ENCODE measurements at places on chromosomes 7 and 10.
A peak's percentile ranks its signal among the peaks of the same experiment; 100 is the strongest.

GRCh38 chr7:10939237-10939910 lies 34.3 kb upstream of the PHF14 start:
- no peak for DNase-seq

- DNase-seq, result no peak
These were observed 35.0 kb upstream of the ELMO1 start for GRCh38 chr7:37483627-37484026.

DNA sequence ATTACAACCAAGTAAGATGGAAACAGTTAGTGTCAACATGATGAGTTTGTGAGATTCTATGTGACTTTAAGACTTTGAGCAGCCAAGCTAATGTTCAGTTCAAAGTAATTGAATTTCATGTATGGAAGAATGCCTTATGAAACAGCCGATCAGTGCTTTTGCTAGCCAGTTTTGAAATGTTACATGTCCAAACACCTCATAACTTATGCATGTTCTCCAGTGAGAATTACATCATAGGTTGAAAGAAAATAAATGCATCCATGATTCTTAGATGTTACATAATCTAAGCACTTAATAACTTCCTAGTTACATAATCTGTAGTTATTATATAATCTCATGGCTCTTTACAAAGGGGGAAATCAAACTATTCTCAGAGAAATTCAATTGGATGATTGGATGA lies 211.3 kb downstream of the BICC1 start:
- no peak for DNase-seq

DNA sequence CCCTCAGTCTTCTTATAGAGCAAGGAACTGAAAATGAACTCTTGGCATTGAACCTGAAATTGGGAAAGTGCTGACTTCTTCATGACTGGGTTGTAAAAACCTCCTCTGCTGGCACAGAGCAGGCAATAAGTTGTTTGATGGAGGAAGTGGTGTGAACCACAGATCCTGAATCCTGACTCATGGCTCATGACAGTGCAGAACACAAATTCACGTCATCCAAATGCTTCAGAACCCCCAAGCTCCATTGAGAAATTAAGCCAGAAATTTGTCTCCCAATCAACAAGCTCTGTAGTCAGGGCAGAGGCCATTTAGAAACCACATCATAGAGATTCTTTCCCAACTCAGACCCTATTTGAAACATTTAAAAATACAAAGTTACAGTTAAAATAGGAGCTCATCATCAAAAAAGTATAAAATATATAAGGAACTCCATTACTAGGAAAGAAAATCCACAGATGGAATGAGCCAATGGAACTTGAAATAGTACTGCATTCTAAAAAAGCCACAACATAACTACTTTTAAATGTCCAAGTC lies 10.3 kb upstream of the STK17A start:
- peak; percentile 100 for DNase-seq

Measured in AG04449 (cell line).